ENCODE measurements at places on chromosomes 12 and 14.
A peak's percentile ranks its signal among the peaks of the same experiment; 100 is the strongest.

- no peak for DNase-seq
Observed at GRCh38 chr12:80299219-80299618, 144.8 kb upstream of the PTPRQ start.

- DNase-seq, result no peak
Observed at GRCh38 chr12:112140728-112141127, 15.4 kb downstream of the TRAFD1 start.

DNA sequence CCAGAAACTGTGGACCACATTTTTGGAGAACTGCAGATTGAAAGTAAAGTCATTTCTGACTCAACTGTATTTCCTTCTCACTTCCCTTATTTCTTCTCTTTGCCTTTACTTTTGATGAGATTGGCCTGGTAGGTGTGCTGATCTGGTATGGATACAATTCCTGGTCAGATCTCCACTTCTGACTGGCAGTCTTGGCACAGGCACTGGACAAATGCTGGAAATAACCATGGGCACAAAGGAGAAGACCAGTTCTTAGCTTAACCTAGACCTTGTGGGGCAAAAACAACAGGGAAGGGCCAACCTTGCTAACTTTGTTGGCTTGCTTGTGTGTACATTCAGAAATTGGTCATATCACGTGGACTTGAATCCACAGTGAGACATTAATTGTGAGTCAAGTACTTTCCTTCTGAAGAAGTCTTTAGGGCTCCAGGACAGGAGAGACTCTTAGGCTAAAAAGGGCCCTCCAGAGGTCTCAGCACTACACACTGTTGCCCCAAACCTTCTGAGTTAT is 75.0 kb downstream of the DIP2B start:
- no peak for DNase-seq

- no peak for DNase-seq
Observed at GRCh38 chr14:74401504-74402241, 24.3 kb downstream of the SYNDIG1L start.

DNA sequence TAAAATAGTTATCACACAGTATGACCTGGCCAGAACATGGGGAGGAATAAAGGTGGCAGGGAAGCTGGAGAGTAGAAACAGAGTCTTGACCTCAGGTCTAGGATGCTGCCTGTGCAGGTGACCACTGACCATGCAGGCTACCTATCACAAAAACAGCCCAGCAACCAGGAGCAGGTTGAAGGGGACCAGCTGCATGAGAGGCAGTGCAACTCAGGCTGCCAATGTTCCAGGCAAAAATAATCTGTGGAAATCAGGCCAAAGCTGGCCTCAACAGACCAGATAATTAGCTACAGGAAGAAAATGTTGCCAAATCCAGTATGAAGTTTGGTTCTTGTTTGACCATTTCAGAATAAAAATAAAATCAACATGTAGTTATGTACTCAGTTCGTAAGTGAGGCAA is 72.6 kb downstream of the PDE6H start:
- no peak for DNase-seq

DNA sequence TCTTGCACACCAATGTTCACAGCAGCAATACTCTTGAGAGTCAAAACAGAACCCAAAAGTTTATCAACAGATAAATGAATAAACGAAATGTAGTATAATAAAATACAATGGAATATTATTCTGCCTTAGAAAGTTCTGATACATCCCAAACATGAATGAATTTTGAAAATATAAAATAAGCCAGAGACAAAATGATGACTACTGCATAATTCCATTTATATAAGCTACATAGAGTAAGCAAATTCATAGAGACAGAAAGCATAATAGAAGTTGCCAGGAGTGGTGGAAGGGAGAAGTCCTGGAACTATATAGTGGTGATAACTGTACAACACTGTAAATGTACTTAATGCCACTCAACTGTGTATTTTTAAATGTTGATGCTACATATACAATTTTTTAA is 21.1 kb downstream of the KDM5A start:
- no peak for DNase-seq

DNA sequence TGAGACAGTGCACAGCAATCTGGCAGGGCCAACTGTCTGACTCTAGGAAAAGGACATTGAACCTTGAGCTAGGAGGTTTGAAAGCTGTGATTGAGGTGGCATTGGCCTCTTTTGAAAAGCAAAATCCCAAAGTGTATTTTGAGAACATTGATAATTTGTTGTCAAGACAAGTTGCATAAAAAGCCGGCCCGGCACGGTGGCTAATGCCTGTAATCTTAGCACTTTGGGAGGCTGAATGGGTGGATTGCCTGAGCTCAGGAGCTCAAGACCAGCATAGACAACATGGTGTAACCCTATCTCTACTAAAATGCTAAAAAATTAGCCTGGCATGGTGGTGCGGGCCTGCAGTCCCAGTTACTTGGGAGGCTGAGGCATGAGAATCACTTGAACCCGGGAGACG is 331.6 kb downstream of the DUSP6 start:
- no peak for DNase-seq

DNA sequence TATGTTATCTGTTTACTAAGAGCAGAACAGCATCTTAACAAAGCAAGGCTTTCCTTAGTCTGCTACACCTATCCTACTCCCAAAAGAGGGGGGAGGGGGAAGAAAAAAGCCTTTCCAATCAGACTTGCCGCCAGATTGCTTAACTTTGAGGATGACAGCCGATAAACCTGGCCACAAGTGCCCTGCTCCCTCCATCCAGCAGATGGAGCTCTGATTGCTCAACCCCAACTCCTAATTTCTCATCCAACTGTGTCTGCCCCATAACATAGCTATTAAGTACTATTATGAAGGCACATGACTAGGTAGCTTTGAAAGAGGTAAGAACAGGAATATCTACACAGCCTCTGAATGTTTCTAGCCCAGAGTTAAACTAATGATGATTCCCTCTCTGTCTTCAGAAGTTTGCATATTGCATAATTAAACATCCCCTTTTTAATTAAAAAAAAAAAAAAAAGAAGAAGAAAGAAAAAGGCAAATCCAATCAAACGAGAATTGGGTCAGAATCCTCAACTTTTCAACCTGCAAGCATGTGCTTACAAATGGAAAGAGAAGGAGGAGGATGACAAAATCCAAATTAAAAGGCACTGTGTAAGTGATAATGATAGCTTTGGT is 247.4 kb downstream of the GALC start:
- peak; percentile 39 for DNase-seq

DNA sequence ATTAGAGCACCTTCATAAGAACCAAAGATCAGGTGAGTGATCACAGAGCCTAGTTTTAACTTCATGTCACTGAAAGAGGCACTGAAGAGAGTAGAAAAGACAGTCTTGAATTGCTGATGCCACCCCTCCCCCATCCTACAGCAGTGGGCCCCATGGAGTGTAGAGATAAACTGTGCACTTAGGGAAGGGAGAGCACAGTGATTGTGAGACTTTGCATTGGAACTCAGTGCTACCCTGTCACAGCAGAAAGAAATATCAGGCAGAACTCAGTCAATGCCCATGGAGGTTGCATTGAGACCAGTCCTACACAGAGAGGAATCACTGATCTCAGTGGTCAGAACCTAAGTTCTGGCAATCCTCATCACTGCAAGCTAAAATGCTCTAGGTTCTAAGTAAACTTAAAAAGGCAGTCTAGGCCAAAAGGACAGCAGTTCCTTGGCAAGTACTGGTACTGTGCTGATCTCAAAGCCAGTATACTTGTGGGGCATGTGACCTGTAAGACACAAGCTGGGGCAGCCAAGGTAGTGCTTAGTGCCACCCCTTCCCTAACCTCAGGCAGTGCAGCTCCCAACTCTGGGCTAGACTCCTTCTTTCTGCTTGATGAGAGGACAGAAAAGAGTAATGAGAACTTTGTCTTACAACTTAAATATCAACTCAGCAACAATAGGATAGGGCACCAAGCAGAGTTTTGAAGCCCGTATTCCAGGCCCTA is 94.1 kb downstream of the FSCB start:
- DNase-seq, result no peak

DNA sequence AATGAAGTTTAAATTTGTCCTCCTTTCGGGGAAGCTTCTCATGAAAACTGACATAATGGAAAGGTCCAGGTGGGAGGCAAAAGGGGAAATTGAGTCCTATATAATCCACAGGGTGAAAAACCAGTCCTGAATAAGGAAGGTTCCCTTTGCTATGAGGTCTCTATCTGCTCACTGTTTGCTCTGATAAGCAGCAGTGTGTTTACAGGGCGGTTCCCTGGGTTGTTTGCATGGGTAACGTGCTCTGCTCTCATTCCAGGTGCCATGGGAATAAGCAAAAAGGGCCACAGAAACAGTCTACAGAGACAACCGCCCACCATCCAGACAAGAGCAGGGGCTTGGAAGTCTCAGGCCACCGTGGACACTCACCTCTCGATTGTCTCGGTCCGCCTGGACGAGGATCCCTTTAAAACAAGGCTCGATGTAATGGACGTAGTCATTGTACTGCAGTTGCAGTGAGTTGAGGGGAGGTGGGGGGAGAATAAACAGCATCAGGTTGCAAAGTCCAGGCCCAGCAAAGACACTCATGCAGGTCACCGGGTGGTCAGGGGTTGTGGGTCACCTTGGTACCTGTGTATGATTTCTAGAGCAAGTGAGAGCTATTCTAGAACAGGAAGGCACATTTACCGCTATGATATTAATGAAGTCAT is 32.7 kb downstream of the CACNA2D4 start:
- DNase-seq, result no peak

- no peak for DNase-seq
Observed at GRCh38 chr14:65011538-65011937, 24.8 kb downstream of the FNTB start.

DNA sequence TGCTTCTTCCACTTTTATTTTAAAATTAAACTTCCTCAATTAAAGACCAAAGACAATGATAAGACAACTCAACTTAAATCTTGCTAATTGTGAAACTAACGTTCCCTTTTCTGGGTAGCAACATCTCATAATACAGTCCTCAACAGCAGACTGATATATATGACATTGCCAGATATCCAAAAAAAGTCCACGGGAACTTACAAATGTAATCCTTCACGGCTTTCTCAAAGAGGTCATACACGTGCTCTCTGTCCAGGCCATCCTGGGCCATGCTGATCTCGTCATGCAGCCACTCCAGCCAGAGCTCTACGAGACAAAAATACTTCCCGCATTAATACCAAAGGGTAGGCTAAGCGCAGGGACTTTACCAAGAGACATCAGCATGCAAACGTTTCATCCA is 13.3 kb downstream of the SART3 start:
- no peak for DNase-seq

- DNase-seq, result no peak
Observed at GRCh38 chr12:6866163-6866919, 990 bp upstream of the TPI1 start.

Measured in LoVo (cell line).